Vagina (tissue), 2 donors: ENCODE measurements at places on chromosomes 4 and X. TPM values are rescaled to one million over a fixed set of nuclear protein-coding genes. Genes with fewer than 3 reads are reported as not detected.

DNA sequence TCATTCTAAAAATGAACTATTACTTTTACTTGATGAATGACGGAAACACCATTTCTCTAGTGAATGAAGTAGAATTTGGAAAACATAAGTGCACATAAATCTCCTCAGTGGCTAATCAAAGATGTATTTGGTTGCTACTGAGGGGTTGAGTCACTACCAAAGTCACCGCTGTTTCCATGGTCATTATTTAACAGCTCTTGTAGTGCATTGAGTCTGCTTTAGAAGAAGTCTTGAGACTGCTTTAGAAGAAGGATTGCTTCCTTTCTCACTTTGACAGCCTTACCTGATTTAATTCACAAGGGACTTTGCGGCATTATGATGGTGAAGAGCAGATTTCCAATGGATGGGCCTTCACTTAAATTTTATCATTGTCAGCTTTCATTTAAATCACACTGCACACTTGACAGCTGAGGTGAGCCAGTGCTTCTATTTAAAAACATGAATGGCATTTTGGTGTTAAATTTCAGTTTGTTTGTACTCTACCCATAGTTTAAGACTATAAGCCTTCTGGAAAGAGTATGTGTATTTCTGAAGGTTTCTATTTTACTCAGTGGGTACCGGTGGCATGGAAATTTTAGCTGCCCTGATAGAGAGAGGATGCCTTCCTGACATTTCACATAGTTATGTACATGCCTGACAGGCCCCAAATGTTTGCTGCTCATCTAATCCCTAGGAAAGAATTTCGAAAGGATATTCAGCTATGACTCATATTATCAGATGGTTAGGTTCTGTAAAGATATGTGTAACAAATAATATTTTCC is 9.5 kb downstream of the ASB5 start:
- DNase-seq, result no peak

DNA sequence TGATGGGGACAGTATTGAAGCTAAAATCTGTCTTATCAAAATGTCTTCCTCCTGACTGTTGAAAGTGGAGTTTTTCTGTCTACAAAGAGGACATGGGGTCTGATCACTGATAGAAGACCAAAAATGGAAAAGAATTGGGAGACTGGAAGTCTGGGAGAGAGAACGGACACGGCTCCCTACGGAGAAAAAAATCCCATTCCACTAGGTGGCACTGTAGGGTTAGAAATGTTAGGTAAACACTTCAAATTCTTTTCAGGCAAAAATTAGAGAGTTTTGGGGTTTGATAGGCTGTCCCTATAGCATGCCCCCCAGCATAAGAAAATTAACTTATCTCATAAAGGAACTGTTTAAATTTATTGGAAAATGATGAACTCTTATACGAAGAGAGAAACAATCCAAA is 200.5 kb downstream of the FAM133A start:
- no peak for DNase-seq

DNA sequence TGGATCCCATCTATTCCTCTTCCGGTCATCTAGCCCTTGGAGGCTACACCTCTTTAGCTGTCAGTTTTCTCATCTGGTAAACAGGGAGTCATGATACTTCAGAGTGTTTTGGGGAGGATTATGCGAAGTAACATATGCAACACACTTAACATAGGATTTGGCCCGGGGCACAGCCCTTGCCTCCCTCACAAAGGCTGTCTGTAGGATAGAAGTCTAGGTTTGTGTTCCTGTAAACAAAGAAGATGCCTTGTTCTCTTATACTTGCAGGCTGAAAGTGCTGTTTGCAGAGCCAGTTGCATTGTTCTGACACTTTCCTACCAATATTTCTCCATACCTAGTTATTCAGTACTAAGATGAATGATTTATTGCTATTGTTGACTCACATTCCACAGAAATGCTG is 2.2 kb upstream of the APELA start:
- DNase-seq, result no peak

- DNase-seq, result no peak
Measured at GRCh38 chr4:26076000-26076587, 162.1 kb downstream of the SMIM20 start.

- DNase-seq, result no peak
Measured at GRCh38 chr4:99264927-99265326, 25.9 kb downstream of the ADH1A start.

GRCh38 chrX:50103866-50104566 is 96.8 kb downstream of the AKAP4 start:
- no peak for DNase-seq

DNA sequence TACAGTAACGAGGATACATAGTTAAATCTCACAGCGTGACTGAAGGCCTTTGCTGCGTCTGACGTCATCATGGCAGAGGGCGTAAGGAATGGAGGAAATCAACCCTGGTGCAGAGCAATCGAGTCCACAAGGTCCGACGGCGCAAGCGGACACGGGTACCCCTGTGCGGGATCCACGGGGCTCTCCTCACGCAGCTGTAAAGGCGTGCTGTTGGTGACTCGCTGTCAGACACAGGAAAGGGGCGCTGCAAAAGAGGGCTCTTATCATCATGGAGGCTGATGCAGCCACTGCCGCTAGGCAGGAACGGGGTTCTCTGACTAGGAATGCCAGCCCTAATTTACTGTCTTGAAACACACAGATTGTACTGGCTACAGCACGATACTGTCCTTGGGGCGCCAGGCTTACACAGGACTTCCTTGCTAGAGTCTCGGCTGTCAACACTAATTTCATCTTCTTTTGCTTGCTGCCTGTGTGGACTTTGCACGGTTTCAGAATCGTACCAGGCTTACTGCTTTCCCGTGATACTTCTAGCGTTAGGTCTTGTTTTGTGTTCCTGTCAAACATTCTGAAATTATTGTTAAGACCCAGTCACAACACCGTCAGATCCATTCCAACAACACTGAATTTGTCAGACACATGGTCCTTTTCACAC is 13.6 kb downstream of the RNF212 start:
- DNase-seq, result peak; percentile 77

DNA sequence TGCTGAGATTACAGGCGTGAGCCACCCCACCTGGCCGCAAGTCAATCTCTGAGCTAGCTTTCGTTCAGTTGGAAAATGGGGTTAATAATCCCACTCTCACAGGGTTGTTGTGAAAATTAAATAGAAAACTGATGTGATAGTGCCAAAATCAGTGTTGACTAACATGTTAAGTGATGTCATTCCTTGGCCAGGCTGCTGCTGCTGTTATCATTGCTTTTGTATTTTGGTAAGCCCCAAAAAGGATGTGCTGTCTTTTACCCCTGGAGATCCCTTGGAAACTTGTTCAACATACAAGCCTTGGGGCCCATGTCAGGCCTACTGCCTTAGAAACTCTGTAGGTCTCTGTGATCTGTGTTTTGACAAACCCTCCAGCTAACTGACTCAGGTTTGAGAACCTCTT is 106.3 kb downstream of the AFF1 start:
- no peak for DNase-seq

DNA sequence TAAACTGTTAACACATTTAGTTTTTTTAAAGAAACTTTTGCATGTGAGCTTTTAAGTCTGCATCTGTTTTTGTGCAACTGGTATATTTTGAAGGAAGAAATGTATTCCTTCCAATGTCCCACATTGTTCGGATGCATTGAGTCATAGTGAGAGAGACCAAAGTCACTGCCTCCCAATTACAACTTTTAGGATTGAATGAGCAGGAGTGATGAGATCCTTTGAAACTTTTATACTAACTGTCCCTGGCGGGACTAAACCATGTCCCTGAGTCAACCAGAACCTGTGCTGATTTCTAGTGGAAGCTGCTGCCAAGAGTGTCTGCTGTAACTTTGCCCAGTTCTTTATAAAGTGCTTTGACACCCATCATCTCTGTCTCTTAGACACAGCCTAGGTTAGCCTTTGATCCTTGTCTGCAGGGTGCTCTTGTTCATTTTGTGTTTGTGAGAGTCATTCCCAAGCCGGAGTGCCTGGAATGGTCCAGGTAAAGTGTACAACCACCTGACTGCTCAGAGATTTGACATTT is 122.7 kb downstream of the ZNF518B start:
- DNase-seq, result no peak

- no peak for DNase-seq
Measured at GRCh38 chr4:183354219-183354618, 32.0 kb upstream of the CLDN24 start.

- DNase-seq, result no peak
Measured at GRCh38 chrX:123803331-123803983, 56.4 kb upstream of the XIAP start.

- DNase-seq, result no peak
Measured at GRCh38 chrX:109863811-109864210, 130.8 kb upstream of the ACSL4 start.

DNA sequence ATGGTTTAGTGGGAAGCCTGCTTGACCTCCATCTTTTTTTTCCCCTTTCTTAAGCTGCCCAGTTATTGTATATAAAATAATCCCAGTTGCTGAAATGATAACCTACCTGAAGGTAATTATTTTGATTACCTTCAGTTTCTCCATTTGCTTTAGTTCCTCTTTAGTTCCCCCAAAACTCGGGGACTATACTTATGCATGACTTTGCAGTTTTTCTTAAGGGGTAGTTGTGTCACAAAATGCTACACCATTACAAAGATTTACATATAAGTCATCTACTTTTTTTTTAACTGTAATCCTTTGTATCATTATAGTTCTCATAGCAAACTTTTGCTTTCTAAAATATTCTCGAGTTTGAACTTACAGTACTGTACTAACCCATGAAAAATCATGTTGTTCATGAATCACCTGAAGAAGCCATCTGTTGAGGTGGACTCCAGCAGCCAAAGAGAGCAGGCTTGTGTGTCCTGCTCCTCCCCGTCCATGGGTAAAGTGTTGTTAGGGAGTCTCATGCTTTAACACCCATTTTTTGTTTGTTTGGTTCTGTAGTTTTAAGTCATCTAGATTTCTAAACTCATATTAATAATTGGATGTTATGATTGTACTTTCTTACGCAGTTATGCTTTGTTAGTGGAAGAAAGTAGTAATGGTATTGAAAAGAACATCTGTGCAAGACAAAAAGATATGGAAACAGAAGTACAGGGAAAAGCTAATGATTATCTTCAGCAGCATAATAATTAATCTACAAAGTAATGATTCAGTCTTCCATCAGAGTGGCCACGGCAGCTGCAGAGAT is 34.6 kb downstream of the HADH start:
- no peak for DNase-seq

DNA sequence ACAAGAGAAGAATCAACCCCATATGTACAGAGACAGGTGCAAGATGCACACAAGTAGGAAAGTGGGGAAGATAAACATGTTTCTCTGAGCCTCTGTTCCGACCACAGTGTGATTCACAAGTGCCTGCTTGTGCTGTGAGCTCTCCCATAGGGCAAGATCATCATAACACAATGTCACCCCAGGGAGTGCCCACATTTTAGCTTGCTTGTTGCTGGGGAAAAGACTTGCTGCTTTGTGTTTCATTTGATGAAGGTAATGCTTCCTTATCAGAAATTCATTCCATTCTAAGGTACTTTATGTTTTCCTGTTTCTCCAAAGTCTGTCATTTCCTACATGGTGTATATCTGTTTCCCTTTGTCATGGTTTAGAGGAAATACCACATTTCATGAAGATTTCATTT is 304.5 kb upstream of the DIPK2B start:
- DNase-seq, result no peak

DNA sequence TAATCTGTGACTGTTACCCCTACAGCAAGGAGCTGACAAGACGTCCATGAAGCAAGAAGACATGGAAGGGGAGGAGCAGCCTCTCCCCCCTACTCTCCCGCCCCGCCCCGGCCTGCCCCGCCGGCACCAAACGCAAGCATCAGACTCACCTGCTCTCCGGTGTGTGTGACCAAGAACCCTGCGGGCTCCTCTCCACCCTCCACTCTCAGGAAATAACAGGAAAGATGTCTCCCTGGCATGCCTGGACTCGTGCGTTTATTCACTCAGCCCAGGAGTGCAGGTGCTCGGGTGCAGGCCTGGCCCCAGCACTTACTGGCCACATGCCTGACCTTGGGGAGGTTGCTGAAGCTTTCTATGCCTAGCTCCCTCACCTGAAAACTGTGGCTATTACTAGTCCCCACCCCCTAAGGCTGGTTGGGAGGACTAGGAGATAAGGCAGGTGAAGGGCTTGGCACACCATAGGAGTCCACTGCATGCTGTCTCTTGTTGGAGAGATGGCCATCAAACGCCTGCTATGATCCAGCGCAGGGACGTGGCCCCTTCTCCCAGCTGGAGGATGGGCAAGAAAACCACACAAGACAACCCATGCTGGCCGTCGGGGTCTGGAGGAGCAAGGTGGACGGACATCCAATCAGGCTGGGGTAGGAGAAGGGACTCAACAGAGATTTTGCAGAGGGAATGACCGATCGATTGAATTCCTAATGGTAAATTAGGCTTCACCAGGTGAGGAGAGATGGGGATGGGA is 34.9 kb upstream of the CLDN24 start:
- no peak for DNase-seq

- DNase-seq, result no peak
Measured at GRCh38 chrX:137052643-137053235, 18.9 kb upstream of the GPR101 start.

GRCh38 chrX:19640693-19641374 is 125.5 kb upstream of the MAP3K15 start:
- DNase-seq, result no peak

- DNase-seq, result no peak
Measured at GRCh38 chr4:16779028-16779675, 119.3 kb downstream of the LDB2 start.

- DNase-seq, result no peak
Measured at GRCh38 chr4:72887152-72887551, 182.4 kb downstream of the COX18 start.

GRCh38 chr4:115149106-115149505 is 35.7 kb upstream of the NDST4 start:
- no peak for DNase-seq

DNA sequence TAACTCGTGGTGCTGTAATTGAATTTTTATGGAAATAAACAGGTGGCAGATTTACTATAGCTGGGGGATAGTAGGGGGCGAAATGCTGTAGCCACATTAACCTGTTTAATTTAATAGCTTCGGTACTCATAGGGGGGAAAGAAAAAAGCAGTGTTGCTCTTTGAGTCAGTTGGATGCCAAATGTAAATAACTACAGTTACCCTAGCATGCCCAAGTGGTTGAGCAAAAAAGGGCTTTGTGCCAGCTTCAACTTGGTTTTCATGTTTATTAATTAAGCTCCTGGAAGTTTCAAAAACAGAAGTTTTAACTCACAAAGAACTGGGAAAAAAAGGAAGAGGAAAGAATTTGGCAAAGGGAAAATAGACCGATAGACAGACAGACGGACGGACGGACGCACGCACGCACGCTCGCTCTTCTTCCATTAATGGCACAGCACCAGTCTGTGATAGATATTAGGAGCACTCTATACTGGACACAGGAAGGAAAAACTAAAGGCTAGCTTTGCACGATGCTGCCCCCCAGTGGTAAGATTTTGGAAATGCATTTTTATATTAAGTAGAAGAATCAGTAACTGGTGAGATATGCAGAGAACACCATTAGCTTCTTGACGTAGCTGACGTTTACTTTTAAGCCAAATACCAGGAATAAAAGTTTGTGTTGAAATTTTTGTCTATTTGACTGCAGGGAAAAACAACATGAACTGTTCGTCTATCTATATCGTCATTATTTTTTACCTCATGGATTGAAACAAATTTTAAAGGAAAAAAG is 151.8 kb downstream of the SLC7A11 start:
- no peak for DNase-seq

Gene PLS3
- 382 TPM for total RNA-seq

Gene FMR1NB
- total RNA-seq, result not detected

Gene CCDC120
- total RNA-seq, result 8.6 TPM

Gene USP17L22
- total RNA-seq, result not detected

Gene RPL39
- 1,813 TPM for total RNA-seq
